ENCODE measurements at places on chromosomes 12 and 14. TPM values are rescaled to one million over a fixed set of nuclear protein-coding genes. Genes with fewer than 3 reads are reported as not detected.

DNA sequence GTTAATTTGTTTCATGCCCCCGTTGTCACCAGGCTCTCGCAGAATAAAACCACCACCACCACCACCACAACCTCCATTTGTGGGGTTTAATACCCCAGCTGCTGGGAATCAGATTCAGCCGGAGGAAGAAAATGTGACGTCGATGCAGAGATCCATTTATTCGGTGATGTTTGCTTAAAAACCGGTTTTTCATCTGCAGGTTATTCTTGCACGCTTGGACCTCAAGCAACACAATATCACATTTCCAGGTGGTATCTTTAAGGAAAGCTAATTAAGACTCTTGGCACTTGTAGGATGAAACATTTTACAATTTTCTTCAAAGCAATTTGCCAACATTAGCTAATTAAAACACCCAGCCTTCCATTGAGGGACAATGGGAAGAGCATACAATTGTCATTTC lies 39.8 kb downstream of the SPRING1 start:
- no peak for DNase-seq

DNA sequence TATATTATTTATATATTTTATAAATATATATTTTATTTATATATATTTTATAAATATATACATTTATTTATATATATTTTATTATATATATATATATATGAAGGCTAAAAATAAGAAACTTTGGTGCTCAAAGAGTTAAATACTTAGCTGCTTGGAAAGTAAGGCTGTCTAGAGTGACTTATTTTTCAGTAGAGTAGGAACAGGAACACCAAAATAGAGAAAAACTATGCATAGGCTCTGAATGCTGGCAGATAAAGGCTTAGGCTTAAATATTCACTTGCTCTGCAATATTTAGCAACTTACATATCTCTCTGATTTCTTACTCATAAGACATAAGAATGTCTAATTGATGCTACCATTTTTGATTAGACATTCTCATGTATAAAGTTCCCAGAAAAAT lies 991.2 kb downstream of the VRK1 start:
- no peak for DNase-seq

DNA sequence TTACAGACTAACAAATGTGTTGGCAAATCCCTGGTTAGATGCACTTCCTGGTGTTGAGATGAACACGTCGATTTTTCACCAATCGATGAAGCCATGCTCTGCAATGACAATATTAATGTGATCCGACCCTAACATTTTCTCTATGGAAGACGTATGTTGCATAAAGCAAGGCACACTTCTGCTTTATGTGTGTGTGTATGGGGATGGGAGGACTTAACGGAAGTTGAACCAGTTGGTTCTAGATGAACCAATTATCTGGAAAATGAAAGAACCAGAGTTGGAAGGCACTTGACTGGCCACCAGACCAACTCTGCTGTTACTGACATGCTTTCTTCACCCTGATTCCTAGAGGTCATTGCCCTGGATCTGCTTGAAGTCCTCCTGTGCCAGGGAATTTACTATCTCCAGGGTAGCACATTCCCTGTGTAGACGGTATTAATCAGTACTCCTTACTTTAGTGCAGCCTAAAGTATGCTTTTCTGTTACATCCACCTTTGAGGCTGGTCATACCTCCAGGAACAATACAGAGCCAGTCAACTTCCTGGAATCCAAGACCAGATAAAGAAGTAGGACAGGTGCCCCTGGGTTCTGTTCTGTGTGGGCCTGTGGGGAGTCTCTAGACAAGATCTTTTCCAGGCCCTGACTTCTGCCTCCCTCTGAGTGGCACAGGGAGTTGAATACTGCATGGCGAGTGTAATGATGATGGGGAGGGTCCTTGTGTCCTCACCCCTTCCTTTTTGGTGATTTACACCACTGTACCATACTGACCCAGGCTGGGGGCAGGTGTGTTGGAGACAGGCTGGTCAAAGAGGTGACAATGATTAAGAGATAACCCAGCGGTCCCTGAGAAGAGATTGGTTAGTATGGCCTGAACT lies 4.1 kb downstream of the SDR39U1 start:
- no peak for DNase-seq

GRCh38 chr14:58078068-58078467 lies 73.9 kb downstream of the ARMH4 start:
- no peak for DNase-seq

GRCh38 chr12:46562625-46563225 lies 190.2 kb upstream of the SLC38A2 start:
- DNase-seq: no peak

DNA sequence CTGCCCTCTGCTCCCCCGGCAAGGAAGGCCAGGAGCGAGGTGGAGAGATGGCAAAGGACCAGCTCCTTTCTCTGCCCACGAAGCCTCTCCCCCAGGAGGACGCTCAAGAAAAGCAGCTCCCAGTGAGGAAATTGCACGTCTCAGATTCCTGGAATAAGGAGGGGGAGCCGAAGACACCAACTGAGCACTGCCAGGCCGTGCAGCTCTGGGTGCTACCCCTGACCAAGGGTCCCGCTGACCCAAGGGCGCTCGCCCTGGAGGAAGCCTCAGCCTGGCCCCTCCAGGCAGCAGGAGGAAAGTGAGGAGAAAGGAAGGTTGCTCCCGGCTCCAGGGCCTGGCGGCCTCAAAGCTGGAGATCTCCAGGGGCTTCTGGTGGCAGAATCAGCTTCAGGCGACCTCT lies 174.1 kb upstream of the SFSWAP start:
- no peak for DNase-seq

DNA sequence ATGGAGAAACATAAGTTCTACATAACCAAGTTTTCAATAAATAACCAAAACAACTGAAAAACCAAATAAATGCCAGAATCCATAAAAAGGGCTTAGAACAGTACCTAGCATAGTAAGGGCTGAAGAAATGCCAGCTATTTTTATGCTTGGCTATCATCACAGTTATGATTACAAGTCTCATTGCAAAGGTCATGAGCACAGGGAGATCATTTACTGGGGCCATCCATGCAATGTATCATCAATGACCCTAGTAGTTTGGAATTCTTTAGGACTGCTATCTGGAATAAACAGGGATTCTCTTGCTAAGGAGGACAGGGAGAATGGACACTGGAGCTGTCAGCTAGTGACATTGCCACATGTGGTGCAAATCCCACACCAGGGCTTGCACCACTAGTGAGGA lies 92.5 kb upstream of the NAP1L1 start:
- DNase-seq: no peak

DNA sequence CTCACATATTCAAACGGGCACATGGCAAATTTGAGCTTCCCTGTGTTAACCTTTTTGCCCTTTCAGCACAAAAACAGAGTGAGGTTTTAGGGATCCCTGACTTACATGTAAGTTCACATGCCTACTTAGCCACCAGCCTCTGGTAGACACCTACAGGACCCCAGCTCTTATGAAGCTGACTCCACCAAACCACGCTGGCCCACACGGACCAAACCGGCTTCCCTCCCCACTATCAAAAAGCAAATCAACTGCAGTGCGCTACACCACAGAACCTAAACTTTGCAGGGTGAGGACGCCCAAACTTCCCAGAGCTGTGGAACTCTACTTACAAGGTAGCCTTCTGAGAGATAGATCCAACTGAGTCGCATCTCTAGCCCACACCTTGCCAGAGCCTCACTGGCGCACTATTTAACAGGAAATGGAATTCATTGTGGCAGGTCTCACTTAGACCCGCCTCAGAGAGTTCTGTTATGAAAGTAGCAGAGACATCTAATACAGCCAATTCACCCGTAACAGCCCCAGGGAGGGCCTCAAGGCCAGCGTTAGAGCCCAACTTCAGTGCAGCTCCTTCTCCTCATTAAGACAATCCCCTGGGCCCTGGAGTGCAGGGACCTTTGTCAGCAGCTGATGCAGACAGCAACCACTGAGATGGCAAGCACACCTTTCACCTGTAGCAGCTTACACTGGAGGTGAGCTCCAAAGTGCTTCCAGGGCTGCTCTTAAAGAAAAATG lies 49.2 kb downstream of the SH2B3 start:
- DNase-seq: peak; percentile 8

DNA sequence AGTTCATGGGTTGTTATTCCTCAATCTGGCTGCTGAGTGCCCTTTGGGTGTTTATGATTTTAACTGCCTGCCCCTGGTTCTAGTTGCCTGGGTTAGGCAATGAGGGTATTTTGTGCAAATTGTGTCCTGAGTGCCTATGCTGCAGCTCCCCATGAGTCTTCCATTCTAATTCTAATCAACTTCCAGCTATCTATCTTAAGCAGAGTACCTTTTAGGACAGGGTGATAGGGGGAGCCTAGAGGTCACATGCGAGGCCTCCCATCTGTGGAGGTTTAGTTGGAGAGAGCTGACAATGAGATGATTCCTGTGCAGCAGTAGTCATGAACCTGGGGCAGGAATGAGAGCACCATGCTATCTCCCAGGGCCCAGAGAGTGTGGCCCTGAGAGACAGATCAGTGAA lies 225.9 kb upstream of the PLEKHG7 start:
- DNase-seq: no peak

DNA sequence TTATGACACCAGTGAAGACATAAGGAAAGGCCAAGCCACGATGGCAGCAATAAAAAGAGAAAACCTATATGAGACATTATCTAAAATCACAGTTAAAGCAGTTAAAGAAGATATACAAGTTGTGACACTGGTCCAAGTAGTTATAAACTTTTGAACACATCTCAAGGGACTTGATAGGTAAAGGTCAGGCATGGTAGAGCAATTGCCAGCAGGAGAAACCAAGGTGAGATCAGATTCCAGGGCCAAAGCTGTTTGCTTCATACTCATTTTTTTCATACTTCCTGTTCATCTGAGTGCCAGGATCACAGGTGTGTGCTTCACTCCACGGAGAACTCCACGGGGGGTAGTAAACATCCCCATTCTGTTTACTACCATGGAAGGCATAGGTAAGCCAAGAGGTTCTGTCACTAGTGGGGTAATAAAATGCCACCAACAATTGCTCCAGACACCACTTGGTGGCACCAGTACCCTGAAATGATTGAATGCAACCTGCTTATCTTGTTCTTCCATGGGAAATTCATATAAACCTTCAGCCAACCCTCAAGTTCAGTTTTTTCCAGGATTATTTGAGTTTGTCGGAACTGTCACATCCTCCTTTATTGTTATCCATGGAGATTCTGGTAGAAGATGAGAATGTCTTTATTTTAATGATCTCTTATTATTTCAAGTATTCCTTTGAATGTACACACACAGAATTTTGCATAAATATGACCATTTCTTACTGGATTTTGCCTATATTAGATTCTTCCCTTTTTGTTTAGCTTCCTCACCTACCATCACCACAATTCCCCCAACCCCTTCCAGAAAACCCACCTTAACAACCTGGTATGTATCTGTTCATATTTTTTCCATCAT lies 59.2 kb upstream of the TSPAN8 start:
- DNase-seq: peak; percentile 2

- DNase-seq: no peak
Observed at GRCh38 chr14:88831284-88831683, 6.8 kb downstream of the TTC8 start.

- no peak for DNase-seq
Observed at GRCh38 chr12:25269701-25270100, 19.0 kb upstream of the KRAS start.

- no peak for DNase-seq
Observed at GRCh38 chr12:123085730-123086487, 65.0 kb downstream of the PITPNM2 start.

GRCh38 chr12:124428792-124429281 lies 133.9 kb downstream of the RFLNA start:
- DNase-seq: no peak

DNA sequence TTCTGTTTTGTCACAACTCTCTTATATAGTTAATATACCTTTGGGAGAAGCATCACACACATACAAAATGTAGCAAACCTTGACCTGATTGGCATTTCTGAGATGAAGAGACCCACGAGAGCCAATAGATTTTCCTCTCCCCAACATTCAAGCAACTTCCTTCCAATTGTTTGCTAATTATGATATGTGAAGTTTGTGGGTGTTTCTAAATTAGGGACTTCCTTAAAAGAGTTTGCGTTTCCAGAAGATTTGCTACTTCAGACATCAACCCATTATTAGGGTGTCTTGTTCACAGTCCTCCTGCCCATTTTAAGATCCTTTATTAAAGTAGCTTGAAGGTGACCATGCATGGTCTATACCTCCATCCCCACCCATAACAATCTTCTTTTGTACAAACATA lies 9.4 kb downstream of the AICDA start:
- DNase-seq: no peak

- no peak for DNase-seq
Observed at GRCh38 chr14:30768791-30769190, 105.6 kb upstream of the COCH start.

GRCh38 chr12:103917873-103918272 lies 12.3 kb upstream of the HSP90B1 start:
- no peak for DNase-seq

GRCh38 chr14:70014406-70015095 lies 135.3 kb downstream of the SMOC1 start:
- no peak for DNase-seq

DNA sequence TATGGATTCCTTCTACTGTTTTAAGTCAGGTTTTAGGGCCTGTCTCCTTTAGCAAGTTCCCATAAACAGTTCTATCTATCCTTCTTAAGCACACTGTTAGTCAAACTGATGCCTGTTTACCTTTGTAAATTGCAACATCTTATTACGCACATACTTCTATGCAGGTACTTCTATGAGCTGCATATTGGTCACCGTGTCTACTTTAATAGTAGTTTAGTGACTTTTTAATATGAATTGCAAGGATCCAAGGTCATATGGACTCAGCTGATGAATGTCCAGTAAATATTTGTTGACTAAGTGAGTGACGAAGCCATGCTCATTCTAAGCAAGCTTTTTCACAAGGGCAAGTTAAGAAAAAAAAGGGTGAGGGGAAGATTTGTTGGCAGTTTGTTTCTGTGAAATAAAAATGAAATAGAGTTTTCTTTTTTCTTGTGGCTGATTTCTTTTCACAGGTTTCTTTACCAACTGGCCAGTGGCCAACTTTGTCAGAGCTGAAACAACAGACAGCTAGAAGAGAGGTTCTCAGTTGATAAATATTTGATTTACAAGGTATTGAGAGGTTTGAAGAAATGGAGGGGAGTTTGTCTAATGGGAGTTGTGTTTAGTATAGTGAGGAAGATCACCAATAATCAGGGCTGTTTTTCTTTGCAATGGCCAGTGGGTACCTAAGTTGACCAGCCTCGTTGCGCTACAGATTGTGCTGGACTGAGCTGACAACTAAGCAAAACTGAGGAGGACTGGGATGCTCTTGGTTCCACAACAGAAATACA lies 141.1 kb downstream of the SLC15A5 start:
- no peak for DNase-seq

DNA sequence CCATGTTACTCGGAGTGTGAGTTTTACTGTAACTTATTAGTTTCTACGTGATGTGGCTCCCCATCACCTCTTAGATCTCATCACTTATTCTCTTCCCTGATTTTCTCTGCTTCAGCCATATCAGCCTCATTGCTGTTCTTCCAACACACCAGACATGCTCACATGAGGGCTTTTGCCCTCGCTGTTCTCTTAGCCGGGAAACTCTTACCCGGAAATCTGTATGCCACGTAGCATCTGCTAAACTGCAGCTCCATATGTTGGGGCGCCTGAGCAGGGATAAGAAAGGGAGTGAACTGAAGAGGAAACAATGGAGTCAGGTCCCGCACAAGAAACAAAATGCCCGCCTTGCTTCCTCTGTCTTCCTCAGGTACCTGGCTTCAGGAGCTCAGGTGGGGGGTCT lies 16.6 kb downstream of the SMUG1 start:
- no peak for DNase-seq

IRF9 gene
- 178 TPM for total RNA-seq

ASPG gene
- not detected for total RNA-seq

SCN8A gene
- 0.66 TPM for total RNA-seq

GPR137C gene
- 0.42 TPM for total RNA-seq

TBX3 gene
- total RNA-seq: not detected

PTCSC3 gene
- total RNA-seq: not detected

All from natural killer cell (primary cell).